RPMI7951 (cell line): ENCODE measurements at places on chromosomes 2 and 18. TPM values are rescaled to one million over a fixed set of nuclear protein-coding genes. Genes with fewer than 3 reads are reported as not detected.

The TDRD15 gene
- total RNA-seq: not detected in 2 replicates

The SELENOI gene
- 18.9 and 20.3 TPM in 2 replicates for total RNA-seq

The STARD6 gene
- total RNA-seq: 0.84 and 0.88 TPM in 2 replicates

The STON1 gene
- 6.7 and 7.0 TPM in 2 replicates for total RNA-seq

DNA sequence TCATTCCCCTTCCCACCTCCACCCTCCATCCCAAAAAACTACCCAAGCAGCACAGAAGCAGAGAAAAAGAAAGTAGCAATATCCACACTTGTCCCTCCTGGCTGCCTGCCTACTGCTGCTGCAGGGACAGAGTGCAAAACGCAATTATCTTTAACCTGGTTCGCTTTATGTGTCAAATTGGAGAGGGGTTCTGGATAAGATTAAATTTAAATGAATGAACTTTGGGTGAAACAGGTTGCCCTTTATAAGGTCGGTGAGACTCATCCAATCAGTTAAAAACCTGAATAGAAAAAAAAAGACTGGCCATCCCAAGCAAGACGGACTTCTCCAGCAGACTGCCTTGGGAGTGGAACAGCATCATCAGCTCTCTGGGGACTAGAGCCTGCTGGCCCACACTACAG, 62.6 kb downstream of the ANKRD44 start:
- DNase-seq: no peak

DNA sequence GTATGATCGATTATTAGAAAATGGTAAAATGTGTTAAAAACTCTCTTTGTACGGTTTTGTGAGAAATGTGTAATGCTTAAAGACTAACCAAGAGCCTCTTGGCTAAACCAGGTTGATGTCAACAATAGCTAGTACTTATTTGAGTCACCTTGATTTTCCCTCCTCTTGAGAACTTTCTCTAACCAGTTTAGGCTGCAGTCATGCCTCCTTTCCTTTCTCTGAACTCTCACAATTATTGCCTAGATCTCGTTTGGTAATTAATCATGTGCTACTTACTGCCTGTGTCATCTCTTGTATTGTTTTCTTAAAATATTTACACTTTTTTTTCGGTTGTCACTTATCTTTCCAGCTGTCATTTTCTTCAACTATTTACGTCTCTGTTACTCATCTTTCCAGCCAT, 1.1 kb upstream of the EPC2 start:
- no peak for DNase-seq

GRCh38 chr2:194842871-194843270, 814.2 kb upstream of the SLC39A10 start:
- no peak for DNase-seq

DNA sequence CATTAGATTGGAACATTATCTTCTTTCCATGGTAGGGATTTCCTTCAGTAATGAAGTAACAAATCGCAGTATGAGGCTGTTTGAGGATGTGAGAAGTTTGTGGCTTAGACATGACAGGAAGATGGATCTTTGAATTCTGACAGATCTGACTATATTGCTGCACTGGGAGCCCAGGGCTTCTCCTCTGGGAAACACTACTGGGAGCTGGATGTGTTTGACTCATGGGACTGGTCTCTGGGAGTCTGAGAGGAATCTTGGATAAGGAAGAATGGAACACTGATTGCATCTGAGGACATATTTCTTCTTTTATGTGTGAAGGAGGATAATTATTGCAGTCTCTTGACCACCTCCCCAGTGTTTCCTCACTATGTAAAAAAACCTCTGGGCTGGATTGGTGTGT, 77.2 kb upstream of the ST6GAL2 start:
- DNase-seq: peak; percentile 91

DNA sequence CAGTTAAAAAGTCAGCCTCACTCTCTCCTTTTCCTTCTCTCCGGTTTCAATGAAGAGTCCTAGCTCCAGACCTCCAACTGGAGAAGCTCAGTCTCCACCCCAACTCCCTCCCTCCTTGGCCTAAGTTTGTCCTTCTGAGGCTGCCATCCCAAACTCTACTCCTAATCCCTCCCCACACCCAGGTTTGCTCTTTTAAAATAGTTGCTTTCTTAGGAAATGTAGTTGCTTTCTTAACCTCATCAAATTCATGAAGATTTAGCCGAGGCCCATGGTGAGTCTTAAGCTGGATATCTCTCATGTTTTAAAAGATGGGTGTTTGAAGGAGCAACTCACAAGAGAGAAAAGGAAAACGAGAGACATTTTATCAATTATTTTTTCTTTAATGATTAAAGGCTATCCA, 937 bp upstream of the LANCL1 start:
- peak; percentile 82 for DNase-seq

GRCh38 chr2:112927745-112928144, 16.8 kb downstream of the IL37 start:
- DNase-seq: peak; percentile 46

DNA sequence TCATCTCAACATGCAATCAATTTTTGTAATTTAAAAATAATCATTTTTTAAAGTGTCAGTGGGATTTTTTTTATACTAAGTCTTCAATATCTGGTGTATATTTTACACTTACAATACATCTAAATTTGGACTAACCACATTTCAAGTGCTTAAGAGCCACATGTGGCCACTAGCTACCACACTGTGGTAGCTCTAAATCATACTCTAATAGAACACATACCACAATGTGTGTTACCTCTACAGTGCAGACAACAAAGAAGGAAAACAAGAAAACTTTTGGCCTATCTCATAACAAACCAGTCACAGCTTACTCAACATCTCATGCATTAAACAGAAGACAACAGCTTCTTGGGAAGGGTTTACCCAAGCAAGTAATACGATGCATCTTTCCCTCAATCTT, 24.5 kb downstream of the PIAS2 start:
- no peak for DNase-seq

- no peak for DNase-seq
Observed at GRCh38 chr18:564708-565561, 15.2 kb upstream of the CETN1 start.

- DNase-seq: no peak
Observed at GRCh38 chr2:240359695-240360094, 75.8 kb upstream of the GPC1 start.

- DNase-seq: peak; percentile 13
Observed at GRCh38 chr2:187453078-187453641, 5.1 kb upstream of the CALCRL start.
